ENCODE measurements at places on chromosomes 12 and 14.

GRCh38 chr12:15544589-15544988 lies 222.3 kb downstream of the PTPRO start:
- DNase-seq = no peak

DNA sequence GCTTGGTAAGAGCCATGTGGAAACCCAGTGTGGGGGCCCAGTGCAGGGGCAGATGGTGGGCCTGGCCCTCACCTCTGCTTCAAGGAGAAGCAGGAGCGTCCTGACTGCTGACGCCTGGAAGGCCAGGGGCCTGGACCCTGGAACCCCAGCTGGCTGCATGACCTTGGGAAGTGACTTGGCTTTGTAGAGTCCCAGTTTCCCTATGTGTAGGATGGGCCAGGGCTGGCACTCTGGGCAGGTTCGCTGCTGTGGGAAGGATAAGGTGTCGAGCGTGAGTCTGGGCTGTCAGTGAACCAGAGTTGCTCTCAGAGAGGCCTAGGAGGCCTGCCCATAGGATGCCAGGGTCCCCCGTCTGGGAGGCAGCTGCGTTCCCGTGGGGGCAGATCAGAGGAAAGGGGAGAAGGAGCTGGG lies 43.2 kb downstream of the TRAFD1 start:
- no peak for DNase-seq

DNA sequence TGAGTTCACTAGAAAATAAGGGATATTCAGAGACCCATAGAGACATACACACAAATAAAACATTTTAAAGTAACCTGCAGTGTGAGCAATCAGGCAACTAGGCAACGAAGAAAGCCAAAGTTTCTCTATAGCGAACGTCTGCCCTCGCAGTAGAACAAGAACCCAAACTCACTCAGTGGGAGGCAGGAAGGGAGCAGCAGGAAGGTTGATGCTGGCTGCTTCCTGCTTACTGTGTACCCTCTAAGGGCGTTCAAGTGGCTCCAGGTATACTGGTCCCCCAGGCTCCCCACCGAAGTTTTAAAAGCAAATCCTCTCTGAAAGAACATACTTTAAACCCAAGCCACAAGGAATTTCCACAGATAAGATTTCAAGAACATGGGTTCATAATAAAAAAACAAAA lies 249.3 kb downstream of the FOXN3 start:
- no peak for DNase-seq

DNA sequence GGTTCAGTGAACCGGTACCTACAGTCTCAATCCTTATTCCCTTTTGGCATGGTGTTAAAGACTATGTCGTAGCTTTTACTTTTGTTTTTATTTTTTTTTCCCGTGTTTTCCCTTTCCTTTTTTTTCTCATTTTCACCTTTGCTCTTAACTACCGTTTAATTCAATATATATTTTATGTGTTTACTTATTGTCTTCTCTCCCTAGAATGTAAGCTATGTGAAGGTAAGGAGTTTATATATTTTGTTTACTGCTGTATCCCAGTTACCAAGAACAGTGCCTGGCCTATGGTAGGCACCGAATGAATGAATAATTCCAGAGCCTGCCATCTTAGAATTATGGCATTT lies 261 bp upstream of the MLH3 start:
- DNase-seq = no peak

GRCh38 chr12:130661486-130662255 lies 54.4 kb downstream of the RIMBP2 start:
- DNase-seq = no peak

GRCh38 chr12:102534899-102535298 lies 54.5 kb upstream of the IGF1 start:
- DNase-seq = no peak

GRCh38 chr14:34051966-34052657 lies 101.2 kb upstream of the EGLN3 start:
- DNase-seq = no peak

- DNase-seq = no peak
Observed at GRCh38 chr14:95402578-95402977, 82.9 kb upstream of the CLMN start.

DNA sequence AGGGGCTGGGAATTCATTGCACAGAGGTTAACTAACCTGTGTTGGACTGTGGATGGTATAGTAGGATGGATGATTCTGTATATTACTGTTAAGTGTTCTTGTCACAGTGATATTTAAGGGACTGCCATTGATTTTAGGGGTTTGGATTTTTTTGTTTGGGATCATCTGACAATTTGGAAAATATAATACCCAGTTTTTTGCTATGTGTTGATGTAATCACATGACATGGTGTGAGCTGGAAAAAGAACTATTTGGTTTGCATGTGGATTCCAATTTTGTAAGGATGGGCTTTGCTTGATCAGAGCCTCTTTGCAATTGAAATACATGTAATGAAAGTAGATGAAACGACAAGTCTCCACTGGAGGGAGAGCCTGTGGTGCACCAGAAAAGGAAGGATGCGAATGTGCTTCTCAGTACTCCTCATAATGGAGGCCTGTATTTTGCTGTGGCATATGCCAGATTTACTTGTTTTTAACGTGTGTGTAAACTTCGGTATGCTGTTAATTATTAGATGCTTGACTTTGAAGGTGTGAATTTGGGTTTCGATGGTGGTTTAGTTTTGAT lies 2.7 kb downstream of the DYRK2 start:
- no peak for DNase-seq

DNA sequence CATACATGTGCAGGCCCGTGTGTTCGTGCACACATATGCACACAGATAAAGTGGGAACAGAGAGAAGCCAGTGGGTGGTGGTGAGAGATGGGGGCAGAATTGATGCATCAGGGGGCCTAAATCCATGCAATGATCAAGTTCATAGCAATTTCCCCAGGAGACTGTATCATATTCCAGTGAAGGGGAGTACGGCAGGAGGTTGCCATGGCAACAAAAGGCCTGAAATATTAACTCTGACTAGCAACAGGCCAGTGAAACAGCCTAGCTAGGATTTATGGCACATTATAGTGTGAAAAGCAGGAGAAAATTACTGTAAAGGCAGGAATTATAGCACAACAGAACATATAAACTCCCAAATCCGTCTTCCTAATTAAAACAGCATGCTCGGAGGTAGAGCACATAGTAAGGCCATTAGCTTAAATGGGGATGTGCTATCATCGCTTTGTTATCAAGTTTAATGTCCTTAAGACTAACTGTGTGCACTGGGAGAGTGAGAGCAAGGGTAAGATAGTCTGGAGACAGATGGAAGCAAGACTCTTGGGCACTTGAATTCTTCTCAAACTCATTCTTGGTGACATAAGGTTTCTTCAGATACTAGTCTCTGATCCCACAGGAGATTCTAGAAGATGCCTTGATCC lies 806.3 kb downstream of the DIO2 start:
- no peak for DNase-seq

DNA sequence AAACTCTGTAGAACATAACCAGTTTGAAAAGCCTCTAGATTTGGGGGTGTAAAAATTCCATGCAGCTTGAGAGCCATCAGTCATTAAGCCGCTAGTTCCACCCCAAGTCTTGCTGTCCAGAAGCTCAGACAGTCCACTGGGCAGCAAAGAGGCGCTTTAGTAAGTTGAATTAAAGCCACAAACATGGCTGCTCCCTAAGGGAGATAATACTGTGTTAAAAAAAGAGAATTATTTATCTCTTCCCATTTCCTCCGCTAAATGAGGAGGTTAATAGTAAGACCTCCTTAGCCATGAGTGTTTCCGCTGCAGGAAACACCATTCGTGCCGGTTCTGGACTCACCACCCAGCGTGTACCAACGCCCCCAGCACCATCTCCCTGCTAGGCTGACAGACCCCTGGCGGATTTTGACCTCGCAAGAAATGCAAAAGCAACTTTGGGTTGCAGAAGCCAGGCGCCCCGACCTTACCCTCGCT lies 536 bp downstream of the TM7SF3 start:
- no peak for DNase-seq

GRCh38 chr12:127296591-127296990 lies 970.4 kb upstream of the TMEM132C start:
- no peak for DNase-seq

GRCh38 chr14:33848706-33849454 lies 102.0 kb downstream of the EGLN3 start:
- DNase-seq = no peak

DNA sequence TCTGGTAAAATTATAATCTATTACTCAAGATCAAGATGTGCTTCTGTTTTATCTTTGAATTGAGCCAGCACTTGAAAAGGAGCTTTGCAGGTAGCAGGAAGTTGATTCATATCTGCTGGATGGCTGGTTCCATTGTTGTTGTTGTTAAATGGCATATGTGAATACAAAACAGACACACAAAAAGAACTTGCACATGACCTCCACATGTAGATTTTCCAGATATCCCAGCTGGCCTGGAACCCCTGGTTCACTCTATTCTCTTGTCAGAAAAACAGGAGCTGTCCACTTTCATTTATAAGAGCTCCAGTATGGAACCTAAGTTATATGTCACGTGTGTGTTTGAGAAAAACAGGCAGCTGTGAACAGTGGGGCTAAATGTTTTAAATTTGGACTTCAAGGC lies 273.9 kb downstream of the TMEM132D start:
- DNase-seq = no peak

DNA sequence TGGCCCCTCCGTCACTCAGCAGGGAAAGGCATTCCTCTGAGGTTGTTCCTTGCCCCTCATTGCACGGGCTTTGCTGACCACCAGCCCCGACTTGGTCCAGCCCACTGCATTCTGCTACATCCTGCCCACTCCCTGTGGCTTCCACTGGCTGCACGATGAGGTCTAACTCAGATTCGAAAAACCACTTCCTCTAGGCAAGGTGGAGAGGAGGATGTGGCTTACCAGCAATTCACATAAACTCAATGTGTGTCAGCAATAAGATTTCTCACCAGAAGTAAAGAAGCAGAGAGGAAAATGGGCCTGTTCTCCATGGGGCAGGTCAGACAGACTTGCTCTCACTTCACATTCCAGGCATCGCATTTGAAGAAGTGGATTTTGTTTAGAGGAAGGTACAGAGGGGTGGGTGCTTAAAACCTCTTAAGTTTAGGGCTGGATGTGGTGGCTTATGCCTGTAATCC lies 14.7 kb downstream of the GPR68 start:
- no peak for DNase-seq

GRCh38 chr12:89708565-89709156 lies at the start of gene ATP2B1:
Gene ATP2B1, minus strand, starts transcription at chr12:89708838. Its CDS starts 52,952 bp downstream, at chr12:89655886.
- DNase-seq = peak; percentile 21

- no peak for DNase-seq
Observed at GRCh38 chr12:106292339-106292738, 10.2 kb upstream of the TCP11L2 start.

GRCh38 chr12:107277855-107278254 lies 184.5 kb upstream of the CRY1 start:
- DNase-seq = peak; percentile 15

DNA sequence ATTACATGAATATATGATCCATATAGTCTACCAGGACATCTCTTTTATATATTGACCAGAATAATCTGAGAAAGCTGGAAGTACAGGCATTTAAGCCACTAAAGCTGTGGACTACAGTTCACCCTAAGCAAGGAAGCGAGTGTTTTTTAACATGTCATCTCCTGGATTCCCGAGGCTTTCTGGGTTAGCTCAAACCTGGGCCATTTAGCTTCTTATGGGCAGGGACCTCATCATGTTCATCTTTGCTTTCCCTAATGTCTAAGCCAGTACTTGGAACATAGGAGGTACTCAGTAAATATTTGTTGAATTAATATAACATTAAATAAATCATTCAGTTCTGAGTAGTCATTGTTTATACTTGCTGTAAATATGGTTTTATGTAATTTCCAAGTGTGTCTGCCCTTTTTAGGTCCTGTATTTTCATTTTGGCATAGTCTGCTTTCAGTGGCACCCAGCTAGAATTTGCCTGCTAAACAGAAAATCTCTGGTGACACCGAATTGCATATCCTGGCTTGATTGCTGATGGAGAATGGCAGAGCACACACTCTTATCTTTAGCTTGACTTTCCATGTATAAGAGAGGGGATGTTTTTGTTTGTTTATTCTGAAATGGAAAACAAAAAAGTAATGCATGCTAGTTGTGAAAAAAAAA lies 344.5 kb downstream of the ZFP36L1 start:
- DNase-seq = no peak

- DNase-seq = no peak
Observed at GRCh38 chr12:71315328-71315985, 124.1 kb upstream of the LGR5 start.

- no peak for DNase-seq
Observed at GRCh38 chr12:49647827-49648711, 24.7 kb downstream of the PRPF40B start.

DNA sequence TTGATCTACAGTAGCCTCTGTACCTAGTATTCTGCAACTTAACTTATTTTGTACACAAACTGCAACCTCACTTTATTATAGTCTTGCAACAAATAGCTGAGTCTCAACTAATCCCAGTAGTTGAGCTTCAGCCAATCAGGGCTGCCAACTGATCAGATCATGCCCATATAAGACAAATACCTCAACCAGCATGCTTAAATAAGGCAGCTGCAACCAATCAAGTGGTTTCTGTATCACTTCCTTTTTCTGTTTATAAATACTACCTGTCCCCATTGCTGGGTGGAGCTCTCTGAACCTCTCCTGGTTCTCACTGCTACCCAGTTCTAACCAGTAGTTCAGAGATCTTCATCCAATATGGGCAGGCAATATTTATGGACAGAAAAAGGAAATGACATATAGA lies 248.5 kb upstream of the FBXO33 start:
- DNase-seq = no peak

- DNase-seq = no peak
Observed at GRCh38 chr14:97887690-97888089, 1090.5 kb downstream of the VRK1 start.

DNA sequence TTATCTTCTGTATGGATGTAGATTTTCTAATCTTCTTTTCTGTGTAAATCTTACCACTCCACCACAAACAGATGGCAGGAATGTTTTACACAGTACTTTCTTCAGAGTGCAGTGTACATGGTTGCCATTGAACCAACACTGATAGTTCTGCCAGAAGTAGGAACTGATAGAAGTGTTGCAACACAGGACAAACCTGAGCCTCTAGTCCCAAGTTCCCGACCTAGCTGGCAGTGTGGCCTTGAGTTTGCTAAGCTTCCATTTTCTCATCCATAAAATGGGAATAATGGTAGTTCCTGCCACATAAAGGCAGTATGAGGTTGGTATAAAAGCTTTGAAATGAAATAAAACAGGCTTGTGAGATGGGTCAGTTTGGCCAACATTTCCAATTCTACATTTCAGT lies 50.8 kb upstream of the SAV1 start:
- no peak for DNase-seq

- no peak for DNase-seq
Observed at GRCh38 chr14:106507354-106507753, 981.0 kb downstream of the TMEM121 start.

GRCh38 chr12:13564266-13564810 lies 367.8 kb downstream of the EMP1 start:
- no peak for DNase-seq

Data from brain pericyte (primary cell).